ENCODE measurements at places on chromosomes 1 and 21.

DNA sequence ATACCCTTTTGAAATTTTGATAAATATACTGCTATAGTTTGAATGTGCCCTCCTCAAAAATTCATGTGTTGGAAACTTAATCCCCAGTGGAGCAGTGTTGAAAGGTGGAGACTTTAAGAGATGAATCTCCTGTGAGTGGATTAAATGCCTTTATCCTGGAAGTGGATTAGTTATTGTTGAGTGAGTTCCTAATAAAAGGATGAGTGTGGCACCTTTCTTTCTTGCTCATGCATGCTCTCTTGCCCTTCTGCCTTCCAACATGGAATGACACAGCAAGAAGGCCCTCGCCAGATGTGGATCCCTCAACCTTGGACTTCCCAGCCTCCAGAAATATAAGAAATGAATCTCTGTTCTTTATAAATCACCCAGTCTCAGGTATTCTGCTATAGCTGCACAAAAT, 51.8 kb downstream of the CD160 start:
- DNase-seq = no peak

DNA sequence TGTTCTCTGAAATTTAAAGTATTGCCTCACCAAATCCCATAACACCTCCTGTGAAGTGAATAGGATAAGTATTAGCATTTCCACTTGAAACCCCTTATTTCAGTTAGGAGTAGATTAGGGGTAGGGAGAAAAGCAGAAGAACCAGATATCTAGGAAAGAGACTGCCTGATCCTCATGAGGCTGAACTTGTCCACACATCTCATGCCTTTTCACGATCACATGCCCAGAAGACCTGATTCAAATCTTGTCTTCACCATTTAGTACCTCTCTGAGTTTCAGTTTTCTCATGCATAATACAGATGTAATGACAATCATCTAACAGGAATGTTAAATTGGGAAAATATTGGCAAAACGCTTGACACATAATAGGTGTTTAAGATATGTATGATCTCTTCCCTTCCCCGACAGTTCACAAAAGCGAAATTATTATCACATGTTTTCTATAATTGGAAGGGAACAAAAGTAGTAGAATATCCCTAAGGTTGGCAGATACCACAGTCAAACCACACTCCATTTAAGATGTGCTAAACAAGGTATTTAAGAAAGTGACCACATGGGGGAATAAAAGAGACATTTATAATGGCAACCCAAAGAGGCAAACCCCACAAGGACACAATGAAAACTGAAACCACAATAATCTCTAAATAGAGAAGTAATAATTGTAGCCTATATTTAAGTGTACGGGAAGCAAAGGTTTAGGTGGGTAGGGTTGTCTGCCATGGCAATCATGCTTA, 25.2 kb downstream of the GFI1 start:
- DNase-seq = no peak

- no peak for DNase-seq
Observed at GRCh38 chr1:28756846-28757245, 20.1 kb downstream of the YTHDF2 start.

- DNase-seq = no peak
Observed at GRCh38 chr21:27079636-27080240, 112.8 kb upstream of the ADAMTS5 start.

- DNase-seq = no peak
Observed at GRCh38 chr21:31297806-31298205, 46.3 kb downstream of the TIAM1 start.

DNA sequence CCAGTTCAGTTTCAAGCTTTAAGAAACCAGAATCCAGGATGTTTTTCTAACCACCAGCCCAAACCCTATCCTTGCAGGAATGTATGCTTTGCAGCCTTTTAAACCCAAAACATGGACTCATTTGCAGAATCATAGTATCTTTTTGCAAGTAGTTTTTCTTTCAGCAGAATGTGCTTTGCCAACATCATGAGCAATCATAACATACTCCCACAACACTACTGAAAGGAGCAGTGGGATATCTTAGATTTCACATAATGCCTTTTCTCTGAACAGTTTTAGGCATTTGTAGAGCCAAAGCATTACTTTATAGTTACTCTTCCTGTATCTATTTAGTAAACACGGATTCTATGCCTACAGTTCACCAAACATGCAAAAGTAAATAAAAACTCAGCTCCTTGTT, 10.0 kb upstream of the SH2D2A start:
- no peak for DNase-seq

GRCh38 chr21:45356653-45357435, 48.1 kb upstream of the COL18A1 start:
- no peak for DNase-seq

- DNase-seq = no peak
Observed at GRCh38 chr1:172997941-172998361, 52.8 kb downstream of the TNFSF18 start.

DNA sequence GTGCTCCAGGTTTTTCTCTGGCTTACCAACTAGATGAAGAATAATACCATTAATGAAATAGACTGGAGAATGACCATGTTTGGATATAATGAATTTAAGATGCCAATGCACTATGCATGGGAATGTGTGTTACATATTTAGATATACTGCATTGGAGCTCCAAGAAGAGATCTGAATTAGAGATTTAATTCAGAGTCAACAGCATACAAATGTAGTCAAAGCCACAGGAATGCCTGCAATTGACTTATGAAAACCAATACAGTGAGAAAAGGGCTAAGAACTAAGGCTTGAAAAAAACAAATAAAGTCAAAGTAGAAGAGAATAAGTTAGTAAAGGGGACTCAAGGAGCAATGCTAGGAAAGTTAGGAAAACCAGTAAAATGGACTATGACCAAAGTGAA, 59.1 kb downstream of the USP24 start:
- DNase-seq = peak; percentile 35

DNA sequence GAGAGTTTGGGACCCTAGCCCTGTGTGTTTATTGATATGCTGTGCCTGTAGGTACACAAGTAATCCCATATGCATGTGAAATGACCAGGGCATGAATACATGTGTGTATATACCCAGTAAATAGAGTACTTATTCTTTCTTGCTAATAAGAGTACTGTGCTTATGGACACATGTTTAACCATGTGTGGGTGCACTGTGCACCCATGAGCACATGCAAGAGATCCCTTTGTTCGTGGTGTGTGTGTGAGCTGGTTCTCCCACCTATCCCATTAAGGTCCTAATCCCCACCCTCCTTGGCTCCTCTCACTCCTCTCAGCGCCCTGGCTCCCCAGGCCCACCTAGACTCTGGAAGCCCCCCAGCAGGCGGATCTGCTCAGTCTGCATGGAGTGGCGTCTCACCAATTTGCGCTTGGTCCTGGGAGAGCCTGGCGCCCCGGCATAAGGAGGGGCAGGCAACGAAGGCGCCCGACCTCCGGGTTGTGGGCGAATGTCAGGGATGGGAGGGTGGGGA, 2.2 kb upstream of the LIX1L start:
- no peak for DNase-seq

DNA sequence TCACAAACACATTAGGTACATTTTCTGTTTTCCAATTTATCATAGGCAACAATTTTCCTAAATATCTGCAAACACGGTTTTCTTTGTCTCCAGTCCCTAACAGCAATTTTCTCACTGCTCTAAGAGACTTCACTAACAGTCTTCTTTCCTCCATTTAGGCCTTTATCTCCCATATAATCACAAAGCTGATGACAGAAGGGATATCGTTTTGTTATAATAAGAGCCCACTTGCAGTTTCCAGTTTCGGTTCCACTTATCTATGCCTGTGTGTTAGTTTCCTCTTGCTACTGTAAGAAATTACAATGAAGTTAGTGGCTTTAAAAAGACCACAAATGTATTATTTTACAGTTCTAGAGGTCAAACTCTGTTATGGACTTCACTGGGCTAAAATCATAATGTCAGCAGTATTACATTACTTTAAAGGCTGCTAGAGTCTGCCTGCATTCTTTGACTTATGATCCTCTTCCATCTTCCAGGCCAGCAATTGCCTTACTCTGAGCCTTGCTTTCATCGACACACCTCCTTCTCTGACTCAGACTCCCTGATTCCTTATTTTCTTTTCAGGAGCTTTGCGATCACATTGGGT, 549.3 kb downstream of the NCAM2 start:
- DNase-seq = no peak

DNA sequence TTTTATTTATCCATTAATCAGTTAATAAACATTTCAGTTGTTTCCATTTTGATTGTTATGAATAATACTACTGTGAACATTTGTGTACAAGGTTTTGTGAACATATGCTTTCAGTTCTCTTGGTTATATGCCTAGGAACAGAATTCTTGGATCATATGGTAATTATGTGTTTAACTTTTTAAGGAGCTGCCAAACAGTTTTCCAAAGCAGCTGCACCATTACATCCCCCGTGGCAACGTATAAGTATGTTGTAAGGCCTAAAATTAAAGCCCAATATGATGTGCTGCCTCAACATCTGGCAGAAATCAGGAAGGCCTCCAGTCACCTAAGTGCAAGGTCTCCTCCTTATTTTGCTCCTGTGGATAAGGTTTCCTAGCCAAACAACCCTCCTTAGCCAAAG, 235.6 kb upstream of the CACYBP start:
- no peak for DNase-seq

- no peak for DNase-seq
Observed at GRCh38 chr1:58782178-58783089, 1.4 kb downstream of the JUN start.

DNA sequence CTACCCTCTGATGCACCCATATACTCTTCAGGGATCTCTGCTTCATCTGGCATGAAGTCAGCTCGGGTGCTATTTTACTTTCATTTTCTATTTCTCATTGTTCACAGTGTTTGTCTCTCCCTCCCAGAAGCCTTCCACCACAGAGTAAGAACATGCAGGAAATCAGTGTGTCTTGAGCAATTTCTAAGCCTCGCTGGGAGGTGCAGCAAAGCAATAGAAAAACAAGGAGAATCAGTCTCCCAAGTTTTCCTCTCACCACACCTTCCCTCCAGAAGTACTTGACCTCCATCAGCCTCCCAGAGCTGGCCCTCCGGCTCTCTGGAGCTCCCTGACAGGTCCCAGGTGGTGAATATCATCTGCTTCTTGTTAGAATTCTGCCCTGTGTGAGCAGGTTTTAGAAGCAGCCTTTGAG, 594.7 kb upstream of the CAMK1G start:
- DNase-seq = peak; percentile 42

GRCh38 chr1:1069711-1070676, 4.1 kb downstream of the RNF223 start:
- no peak for DNase-seq

GRCh38 chr1:234091876-234092275, 187.4 kb downstream of the SLC35F3 start:
- no peak for DNase-seq

- no peak for DNase-seq
Observed at GRCh38 chr1:101587741-101588140, 350.9 kb downstream of the S1PR1 start.

- DNase-seq = no peak
Observed at GRCh38 chr21:44992608-44993031, 52.8 kb downstream of the SLX9 start.

DNA sequence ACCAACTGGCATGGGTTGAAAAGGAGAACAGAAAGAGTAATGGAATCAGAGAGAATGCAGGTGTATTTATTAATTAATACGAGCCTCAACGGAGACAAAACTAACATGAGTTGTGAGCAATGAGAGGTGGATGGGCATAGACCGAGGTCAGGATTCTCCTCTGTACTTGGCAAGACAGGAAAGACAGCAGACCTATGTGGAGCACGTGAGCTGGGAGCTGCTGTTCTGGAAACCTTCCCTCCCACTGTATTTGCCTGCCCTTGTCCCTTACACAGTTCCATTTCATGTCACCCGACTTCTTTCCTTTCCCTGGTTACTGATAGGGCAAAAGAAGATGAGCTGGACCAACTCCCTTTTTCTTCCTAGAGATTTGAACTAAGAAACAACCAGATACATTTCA, 110.9 kb downstream of the MRPS6 start:
- DNase-seq = no peak

DNA sequence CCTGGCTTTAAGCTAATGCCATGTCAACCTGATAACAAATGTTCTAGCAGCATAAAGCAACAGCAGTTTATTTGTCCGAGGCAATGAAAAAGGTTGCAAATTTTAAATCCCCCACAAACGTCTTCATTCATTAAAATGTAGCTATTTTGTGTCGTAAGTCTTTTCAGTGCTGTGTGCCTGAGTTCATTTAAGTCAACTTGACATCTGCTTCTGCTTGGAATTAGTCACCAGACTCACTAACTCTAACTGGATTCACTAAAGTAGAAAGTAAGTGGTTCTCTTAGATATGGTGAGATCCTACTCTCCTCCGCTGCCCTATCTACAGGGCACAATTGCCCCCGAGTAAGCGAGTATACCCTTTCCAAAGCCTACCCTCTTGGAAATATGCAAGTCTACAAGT, 118.4 kb upstream of the CHRM3 start:
- DNase-seq = no peak

- no peak for DNase-seq
Observed at GRCh38 chr1:214720561-214720960, 117.6 kb downstream of the CENPF start.

- DNase-seq = no peak
Observed at GRCh38 chr1:33047839-33048305, 11.2 kb upstream of the AK2 start.

DNA sequence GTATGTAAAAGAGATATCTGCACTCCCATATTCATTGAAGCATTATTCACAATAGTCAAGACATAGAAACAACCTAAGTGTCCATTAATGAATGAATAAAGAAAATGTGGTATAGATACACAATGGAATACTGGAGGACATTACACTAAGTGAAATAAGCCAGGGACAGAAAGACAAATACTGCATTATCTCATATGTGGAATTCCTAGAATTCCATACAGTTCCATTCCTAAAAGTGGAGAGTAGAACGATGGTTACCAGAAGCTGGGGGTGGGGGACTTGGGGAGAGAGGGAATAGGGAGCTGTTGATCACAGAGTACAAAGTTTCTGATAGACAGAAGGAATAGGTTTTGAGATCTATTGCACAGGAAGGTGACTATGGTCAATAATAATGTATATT, 7.4 kb downstream of the TMED5 start:
- DNase-seq = no peak

DNA sequence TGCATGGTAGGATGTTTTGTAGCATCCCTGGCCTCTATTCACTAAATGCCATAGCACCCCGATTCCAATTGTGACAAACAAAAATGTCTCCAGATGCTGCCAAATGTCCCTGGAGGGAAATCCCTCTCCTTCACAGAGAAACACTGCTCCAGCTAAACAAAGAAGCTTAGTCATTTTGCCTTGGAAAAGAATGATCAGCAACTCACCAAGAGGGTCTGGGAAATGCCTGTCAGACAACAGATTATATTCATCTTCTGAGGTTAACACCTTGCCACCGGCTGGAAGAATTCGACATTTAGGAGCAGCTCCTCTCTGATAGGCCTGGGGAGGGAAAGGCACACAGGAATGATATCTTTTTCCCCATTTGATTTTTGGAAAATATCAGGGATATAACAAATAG, 84.4 kb downstream of the NIBAN1 start:
- DNase-seq = no peak

GRCh38 chr1:192849011-192849410, 40.2 kb downstream of the RGS2 start:
- DNase-seq = no peak

GRCh38 chr1:21936366-21937031, 611 bp downstream of the HSPG2 start:
- DNase-seq = no peak
